OCI-M1 (cell line): ENCODE measurements at places on chromosomes 1 and 21.
A peak's percentile ranks its signal among the peaks of the same experiment; 100 is the strongest.

- DNase-seq: no peak
Observed at GRCh38 chr1:209645574-209646452, 6.4 kb downstream of the LAMB3 start.

DNA sequence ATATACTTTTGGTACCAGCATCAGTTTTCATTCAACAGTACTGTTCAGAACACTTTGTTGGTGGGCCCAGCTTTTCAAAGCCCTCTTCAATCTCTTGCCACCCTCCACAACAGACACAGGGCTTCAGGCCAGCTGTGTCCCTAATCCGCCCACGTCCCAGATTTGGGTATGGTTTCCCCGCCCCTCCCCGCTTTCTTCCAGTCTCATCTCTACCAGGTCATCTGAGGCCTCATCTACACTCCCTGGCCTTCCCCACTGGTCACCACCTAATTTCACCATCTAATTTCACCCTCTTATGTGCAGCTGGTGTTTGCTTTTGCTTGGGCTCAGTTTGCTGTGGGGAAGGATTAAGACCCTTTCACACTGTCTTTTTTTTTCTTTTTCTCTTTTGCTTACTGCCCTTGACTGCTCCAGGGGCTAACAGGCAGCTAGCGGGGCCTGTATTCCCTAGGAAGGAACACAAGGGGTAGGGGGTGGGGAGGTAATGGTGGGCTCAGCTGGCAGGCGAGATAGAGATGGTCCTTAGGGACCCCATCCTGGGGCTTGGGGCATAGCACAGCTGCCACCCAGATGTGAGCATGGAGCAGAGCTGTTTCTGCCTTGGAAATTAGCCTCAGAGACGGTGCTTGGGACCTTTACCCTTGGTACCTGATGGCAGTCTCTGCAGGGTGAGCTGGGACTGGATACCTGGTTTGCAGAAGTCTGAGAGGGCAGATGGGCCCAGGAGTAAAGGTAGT, 3.8 kb upstream of the EPB41 start:
- no peak for DNase-seq

DNA sequence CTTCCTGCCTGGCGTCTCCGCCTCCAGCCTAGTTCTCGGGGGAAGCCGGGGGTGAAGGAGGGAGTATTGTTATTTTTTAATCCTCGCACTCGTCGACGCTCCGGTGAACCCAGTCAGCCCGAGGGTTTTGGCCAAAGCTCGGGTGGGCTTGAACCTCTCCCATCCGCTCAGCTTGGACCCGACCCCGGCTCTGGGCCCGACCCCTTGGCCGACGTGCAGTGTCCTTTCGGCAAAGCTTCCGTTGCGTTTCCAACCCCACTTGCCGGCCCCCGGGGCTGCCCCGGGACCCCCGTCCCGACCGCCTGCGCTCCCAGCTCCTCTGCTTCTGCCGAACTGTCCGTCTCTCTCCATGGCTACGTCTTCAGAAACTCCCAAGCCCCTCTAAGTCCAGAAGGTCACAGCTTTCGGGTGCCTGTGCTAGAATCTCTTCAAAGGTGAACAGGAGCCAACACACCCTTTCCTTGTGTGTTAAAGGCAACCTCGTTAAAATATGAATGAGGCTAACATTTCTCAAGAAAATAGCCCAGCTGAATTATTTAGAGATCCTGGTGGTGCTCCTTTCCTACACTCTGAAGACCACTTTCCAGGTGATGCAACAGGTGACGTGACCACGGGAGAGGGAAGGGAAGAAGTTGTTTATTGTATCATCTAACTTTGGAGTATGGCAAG, 647 bp downstream of the DESI2 start:
- DNase-seq: peak; percentile 72

DNA sequence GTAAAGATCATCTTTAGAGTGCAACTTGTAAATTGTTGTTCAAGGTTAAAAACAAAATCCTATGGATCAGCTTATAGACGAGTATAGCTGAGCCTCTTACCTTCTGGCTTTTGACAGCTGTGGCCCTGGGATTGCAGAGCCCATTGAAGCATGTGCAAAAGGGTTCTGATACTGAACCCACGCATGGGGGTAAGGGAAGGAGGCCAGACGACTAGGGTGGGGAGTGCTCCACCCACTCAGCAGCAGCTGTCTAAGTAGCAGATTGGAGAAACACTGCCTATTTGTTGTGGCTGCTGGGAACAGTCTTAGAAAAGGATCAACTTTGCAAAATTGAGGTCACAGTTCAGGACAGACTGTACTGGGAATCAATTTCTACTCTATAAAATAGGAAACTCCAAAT, 16.1 kb downstream of the CD101 start:
- DNase-seq: no peak

DNA sequence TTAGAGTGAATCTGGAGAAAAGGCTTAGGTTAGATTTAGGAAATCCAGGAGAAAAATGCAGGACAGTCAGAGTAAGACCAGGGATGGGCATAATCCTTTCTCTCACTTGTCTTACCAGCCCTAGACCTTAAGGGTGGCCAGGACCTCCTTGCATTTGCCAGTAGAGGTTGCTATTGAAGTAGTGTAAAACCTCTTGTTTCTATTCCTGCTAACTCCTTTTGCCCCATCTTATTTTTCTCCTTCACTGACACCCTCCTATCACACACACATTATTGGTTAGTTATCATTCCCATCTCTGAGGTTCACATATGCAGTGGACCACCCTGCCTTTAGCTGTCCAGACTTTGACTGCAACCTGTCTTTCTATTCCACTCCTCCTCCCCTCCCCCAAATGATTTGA, 75.0 kb upstream of the MACF1 start:
- DNase-seq: peak; percentile 57

DNA sequence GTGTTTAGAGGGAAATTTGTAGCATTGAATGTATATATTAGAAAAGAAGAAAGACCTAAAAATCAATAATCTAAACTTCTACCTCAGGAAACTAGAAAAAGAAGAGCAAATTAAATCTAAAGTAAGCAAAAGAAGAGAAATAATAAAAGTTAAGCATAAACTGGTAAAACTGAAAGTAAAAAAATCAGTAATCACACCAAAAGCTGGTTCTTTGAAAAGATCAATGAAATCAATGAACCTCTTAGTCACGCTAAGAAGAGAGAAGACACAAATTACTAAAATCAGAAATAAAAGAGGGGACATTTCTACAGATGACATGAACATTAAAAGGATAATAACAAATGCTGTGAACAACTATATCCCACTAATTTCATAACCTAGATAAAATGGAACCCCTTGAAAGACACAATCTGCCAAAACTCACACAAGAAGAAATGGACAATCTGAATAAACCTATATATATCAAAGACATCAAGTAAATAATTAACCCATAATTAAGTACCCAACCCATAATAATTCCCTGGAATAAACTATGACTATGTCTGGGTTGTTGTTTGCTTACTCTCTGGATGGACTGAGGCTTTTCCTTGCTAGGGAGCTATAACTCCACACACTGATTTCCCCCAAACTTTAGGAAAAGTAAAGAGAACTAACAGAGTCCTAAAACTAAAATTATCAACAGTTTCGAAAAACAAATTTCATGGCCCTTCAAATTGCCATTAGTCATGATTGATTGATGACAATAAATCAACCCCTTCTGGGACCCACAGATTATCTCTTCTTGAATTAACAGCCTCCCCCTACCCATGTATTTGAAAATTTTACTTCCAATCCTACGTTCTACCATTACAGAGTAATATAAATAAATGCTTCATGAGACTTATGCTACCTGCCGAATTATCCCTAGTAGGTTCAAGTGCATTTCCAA, 2.8 kb upstream of the CDC73 start:
- peak; percentile 52 for DNase-seq

DNA sequence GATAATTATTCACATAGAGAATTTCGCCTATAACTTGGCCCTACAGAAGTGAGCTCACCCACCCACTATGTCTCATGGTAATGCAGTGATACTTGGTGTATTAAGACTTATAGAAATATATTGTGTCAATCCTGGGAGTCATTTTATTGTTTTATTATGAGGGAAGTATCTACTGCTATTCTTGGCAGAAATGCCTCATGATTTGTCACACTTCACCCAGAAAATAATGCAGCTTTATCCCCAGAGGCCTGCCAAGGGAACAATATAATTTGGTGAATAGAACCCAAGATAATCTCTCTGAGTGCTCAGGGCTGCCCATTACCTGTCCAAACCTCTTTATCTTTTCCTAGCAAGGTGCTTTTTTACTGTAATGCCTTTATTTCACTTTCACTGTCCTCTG, 98.0 kb downstream of the ZP4 start:
- DNase-seq: no peak

GRCh38 chr21:16117851-16118590, 388.2 kb downstream of the USP25 start:
- no peak for DNase-seq

- DNase-seq: no peak
Observed at GRCh38 chr1:190328361-190328760, 149.3 kb downstream of the BRINP3 start.

DNA sequence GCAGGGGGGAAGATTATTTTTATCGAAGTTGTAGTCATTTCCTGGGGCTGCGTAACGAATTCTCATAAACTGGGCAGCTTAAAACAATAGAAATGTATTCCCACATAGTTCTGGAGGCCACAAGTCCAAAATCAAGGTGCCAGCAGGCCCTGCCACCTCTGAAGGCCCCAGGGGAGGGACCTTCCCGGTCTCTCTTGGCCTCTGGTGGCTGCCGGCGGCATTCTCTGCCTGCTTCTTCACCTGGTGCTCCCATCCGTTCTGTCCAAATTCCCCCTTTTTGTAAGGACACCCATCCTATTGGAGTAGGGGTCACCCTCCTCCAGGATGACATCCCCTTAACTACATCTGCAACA, 92.8 kb downstream of the PDE9A start:
- DNase-seq: no peak

- peak; percentile 39 for DNase-seq
Observed at GRCh38 chr1:62628506-62628905, 31.2 kb downstream of the ANGPTL3 start.

- DNase-seq: no peak
Observed at GRCh38 chr1:56345831-56346230, 233.5 kb downstream of the PLPP3 start.

DNA sequence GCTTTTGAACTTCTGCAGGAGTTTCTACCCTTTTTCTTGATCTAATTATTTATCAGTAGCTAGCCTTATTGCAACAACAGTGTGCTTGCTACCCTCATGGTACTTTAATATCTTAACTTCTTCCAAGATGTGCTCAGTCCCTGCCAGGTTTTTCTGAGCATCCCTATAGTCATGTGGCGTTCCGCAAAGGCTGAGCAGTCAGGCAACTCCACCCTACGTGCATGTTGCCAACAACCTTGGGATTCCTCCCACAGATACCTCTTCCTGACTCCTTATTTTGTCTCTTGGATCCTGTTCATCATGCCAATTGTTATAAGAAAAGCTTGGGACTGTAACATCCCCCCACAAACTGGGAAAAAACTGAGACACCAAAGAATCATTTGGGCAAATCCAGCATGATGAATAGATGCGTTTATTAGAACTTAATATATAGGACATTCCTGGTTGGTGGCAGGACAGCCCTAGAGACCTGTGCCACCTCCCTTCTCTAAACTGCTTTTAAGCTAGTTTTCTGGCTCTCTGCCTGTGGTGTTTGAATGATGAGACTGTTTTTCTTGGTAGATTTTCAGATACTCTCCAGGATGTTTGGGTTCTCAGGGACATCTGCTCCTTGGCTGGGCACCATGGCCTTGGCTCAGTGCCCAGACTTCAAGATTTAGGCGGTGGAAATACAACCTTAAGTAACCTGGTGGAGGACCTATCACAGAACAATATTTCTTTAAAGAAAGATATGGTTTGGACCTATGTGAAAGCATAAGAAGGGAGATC, 27.1 kb upstream of the KCTD3 start:
- DNase-seq: peak; percentile 59

GRCh38 chr1:44467566-44467965, 62.5 kb downstream of the RNF220 start:
- DNase-seq: no peak

DNA sequence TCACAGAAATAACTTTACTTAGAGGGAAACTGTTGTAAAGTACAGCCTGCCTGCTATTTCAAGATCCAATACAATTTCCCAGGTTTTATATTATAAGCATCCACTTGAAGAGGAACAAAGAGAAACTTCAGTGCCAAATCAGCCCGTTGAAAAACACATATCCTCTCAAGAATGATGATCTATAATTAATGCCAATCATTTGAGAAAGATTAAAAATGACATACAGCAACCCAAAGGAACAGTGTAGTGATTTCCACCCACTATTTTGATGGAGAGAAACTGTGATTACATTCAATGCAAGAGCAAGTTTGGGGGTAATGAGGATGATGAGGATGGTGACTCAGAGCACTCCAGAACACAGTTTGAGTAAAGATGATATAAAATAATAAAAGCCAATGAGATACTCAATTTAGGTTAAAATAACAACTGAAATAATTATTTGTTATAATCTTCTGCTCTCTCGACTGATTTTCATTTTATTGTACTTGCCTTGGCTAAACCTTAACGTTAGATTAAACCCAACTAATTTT, 715.5 kb downstream of the NCAM2 start:
- DNase-seq: no peak

GRCh38 chr1:101069158-101069557, 43.6 kb upstream of the DPH5 start:
- DNase-seq: no peak

DNA sequence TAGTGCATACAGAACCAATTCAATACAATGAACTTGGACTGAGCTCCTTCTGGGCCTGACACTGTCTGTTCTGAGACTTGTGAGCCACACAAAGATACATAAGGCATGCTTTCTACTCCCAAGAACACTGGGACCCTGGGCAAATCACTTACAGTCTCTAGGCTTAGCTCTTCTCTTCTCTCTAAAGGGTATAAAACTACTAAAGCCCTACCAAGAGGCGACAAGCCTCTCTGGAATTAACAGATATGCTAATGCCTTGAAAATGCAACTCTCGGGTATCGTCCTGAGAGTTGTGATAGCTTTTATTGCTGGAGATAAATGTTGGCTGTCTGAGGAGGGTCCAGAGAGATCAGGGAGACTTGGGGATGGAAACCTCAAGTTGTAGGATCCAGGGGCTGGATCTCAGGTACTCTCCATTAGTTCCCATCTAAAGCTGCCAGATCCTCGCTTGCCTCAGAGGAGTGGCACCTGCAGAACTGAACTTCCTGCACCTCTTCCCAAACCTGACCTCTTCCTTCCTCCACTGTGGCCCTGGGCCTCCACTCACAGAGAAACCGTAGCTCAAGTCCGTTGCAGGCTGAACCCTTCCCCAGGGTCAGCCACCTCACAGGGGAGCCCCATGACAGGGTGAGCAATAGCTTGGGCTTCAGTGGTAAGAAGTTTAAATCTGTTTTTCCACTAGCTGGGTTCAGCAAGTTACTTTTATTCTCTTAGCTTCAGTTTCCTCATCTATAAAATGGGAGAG, 11.5 kb upstream of the CFAP45 start:
- peak; percentile 62 for DNase-seq

GRCh38 chr1:72177711-72178110, 104.6 kb downstream of the NEGR1 start:
- no peak for DNase-seq

DNA sequence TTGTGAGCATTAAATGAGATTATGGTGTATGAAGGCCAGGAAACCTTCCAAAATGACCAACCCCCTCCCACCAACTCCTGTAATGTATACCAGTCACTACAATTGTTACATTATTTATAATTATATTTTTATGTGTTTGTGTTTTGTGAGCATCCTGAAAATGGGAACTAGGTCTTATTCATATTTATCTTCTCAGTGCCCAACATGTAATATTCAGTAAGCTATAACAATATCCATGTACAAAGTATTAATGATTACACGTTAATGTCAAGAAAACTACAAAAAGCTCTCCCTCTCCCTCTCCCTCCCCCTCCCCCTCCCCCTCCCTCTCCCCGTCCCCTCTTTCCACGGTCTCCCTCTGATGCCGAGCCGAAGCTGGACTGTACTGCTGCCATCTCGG, 19.0 kb upstream of the ASAP3 start:
- DNase-seq: no peak

- no peak for DNase-seq
Observed at GRCh38 chr1:5161372-5161771, 507.0 kb downstream of the AJAP1 start.
